ENCODE measurements at places on chromosomes 12 and 14. TPM values are rescaled to one million over a fixed set of nuclear protein-coding genes. Genes with fewer than 3 reads are reported as not detected.
A peak's percentile ranks its signal among the peaks of the same experiment; 100 is the strongest.

The SVOP gene
- polyA plus RNA-seq, result not detected

The KERA gene
- polyA plus RNA-seq, result not detected

GRCh38 chr14:104212206-104213095 lies 74.1 kb downstream of the KIF26A start:
- no peak for DNase-seq

GRCh38 chr12:53461059-53461458 lies 9.2 kb downstream of the PCBP2 start:
- DNase-seq, result no peak

GRCh38 chr14:60634153-60634552 lies 15.1 kb downstream of the SIX1 start:
- DNase-seq, result no peak

The LYZ gene
- not detected for polyA plus RNA-seq

GRCh38 chr14:92599811-92600210 lies 86.2 kb downstream of the RIN3 start:
- DNase-seq, result no peak

- no peak for DNase-seq
Observed at GRCh38 chr12:92871116-92871515, 58.0 kb downstream of the EEA1 start.

The SYNDIG1L gene
- polyA plus RNA-seq, result not detected

The HOXC13 gene
- 6.5 TPM for polyA plus RNA-seq

GRCh38 chr12:26711569-26711968 lies 121.4 kb downstream of the ITPR2 start:
- DNase-seq, result no peak

The TDP1 gene
- 14.7 TPM for polyA plus RNA-seq

- DNase-seq, result peak; percentile 29
Observed at GRCh38 chr12:31931796-31932715, 27.2 kb upstream of the RESF1 start.

DNA sequence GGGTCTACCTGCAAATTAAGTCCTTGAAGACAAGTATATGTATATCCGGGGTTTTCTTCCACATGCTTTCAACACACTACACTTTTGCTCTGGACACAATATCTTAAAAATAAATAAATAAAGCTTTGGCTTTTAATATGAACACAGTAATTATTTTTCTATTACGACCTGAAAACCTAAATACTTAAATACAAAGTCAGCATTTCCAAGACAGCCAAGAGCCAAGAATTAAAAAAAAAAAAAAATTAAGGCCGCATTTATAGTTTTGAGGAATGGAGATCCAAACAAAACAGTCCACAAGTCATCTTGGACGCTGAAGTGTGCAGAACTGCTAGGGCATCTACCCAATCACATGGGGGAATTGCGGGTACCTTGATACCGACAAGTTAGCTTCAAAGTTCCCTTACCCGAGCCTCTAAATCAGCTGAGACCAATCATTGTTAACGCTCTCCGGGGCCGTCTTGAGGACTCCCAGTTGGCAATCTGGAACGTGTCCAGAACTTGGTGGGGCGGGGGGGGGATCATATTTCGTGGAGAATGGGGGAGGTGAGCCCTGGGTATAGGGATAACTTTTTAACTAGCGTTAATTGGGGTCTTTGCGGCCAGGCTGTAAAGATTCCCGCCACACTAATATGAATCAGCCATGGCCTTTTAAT lies 731 bp upstream of the PCNX4 start:
- peak; percentile 58 for DNase-seq

GRCh38 chr12:75813072-75813471 lies 218.5 kb downstream of the PHLDA1 start:
- no peak for DNase-seq

DNA sequence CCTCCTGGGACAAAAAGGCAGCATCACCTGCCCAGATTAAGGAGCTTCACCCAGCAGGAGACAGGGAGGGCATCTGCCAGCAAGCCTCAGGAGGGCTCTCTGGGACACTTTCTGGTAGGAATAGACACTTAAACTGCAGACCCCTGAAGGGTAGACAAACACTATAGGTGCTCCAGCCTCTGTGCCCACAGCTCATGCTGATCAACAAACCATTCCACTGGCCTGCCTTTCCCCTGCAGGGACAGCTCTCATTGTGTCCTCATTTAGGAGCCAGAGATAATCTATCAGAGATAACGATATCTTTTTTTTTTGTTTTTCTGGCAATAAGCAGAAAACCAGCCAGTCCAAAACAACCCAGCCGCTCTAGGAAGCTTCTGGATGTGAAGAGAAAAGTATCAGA lies 251.8 kb upstream of the CCDC196 start:
- DNase-seq, result no peak

GRCh38 chr12:2550561-2551411 lies 244.0 kb upstream of the FKBP4 start:
- DNase-seq, result no peak

The HVCN1 gene
- 0.46 TPM for polyA plus RNA-seq

DNA sequence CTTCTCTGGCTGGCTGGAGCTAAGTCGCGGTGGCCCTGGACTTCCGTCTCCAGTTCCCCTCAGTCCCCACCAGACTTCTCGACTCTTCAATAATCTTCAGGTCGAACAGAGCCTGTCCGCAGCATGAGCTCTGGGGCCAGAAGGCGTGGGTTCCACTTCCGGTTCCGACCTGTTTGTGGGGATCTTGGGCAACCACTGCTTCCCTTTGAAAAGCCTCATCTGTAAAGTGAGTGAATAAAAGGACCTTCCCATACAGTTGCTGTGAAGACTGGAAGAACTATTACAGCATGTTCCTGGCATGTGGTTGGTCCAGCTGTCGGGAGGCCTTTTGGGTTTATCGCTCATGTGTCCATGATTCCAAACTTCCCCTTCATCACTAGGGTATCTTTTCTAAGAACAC lies 19.4 kb downstream of the ADGRD1 start:
- DNase-seq, result no peak

The ZDHHC22 gene
- 0.16 TPM for polyA plus RNA-seq

The LIN7A gene
- 0.21 TPM for polyA plus RNA-seq
